ENCODE measurements at places on chromosomes 5 and 9.

DNA sequence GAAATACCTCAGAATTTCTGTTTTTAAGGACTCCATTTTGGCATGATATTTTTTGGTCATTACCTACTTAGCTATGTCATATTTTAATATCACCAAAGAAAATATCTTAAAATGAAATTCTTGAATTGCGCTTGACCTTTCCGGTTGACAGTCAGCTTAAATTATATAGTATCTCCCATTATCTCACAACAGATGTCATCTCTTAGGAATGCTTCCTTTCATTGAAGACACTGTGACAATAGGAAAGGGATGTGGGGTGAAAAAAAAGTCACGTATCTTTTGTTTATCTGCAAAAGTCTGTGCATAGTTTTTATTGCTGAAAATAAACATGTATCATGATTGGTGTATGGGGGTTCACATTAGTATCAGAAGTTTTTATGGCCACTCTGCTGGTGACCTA lies 105.8 kb downstream of the INVS start:
- no peak for DNase-seq

DNA sequence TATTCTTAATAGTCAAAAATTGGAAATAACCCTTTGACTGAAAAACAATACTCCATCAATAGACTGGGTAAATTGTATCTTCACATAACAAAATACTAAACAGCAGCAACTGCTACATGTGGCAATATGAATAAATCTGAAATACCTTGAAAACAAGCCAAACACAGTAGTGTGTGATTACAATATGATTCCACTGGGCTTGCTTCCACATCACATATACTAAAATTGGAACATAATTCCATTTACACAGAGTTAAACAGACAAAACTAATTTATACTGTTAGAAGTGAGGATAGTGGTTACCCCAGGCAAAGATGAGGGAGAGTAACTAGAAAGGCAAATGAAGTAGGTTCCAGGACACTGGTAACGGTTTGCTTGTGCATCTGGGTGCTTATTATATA lies 20.4 kb downstream of the FNIP1 start:
- no peak for DNase-seq

DNA sequence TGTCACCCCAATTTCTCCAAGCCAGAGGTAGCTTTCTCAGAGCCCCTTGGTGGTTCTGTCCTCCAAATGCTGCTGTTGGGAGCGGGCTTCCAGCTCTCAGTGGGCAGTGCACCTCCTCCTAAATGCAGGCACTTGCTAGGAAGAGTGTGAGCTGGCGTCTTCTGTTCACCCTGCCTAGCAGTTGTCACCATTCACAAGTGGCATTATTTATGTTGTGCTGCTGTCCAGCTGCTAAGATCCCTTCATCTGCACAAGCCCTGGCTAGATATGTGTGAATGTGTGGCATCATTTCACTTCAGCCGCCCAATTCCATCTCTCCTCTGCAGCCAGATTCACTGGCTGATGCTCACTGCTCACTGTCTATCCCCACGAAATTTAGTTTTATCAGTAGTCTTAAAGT lies 43.7 kb downstream of the SLC36A1 start:
- DNase-seq, result no peak

- no peak for DNase-seq
These were observed 271.5 kb downstream of the ARRDC3 start for GRCh38 chr5:91111473-91112238.

DNA sequence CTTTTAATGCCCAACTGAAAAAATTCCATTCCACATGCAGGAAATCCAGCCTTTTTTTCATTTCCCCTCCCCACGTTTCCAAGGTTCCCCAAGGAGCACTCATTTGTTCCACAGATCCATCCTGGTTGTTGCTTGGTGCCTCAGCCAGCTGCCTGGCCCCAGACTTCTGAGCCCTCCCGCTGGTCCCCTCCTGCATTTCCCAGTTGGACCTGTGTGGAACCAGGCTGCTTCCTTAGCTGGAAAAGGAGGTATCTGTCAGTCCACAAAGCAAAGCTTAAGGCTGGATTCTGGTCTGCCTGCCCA lies 44.8 kb downstream of the ANGPTL2 start:
- no peak for DNase-seq

DNA sequence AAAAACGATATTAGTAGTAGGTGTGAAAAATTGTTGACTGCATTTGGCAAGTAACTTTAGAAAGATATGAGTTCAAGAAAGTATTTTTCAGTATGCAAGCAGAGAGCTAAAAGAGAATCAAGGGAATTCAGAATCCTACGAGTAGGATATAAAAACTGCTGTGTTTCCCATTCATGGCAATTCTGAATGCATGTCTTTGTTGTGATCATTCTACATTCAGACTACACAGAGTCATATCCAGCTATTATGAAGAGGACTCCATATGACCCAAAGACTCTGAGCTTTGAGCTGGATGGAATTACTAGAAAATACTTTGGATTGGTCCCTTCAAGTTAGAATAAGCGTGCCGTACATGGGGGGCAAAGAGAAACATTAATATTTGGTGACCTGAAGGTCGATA lies 12.0 kb downstream of the IFNE start:
- no peak for DNase-seq

DNA sequence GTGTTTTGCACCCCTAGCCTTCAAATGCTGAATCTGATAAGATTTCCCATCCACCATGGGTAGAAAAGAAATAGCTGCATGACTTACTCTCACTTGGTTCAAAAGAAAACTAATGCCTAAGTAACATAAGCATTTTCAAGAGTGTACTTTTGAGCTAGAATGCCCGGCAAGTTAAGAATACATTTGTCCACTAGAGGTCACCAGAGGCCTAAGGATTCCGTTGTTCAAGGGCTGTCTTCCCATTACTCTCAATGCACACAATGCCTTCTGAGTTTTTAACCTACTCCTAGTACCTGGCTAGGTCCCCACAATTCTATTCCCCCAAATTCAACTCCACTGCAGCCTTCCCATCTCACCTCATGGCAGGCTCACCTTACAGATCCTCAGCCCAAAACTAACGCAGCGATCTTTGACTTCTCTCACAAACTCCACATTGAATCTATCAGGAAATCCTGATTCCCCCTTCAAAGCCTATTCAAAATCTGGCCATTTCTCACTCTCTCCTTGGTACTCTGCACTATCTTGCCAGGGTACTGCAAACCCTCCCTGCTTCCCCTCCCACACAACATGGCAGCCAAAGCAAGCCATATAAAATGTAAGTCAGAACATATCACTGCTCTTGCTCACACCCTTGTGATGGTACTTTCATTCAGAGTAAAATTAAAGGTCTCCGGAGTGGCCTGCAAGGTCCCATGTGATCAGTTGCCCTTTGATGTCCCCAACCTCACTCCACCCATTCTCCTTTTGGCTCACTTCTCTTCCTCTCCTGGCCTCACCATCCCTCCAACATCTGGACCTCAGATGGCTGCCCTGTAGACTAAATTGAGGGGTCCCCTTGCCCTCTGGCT lies 13.4 kb downstream of the OXCT1 start:
- DNase-seq, result peak; percentile 53

DNA sequence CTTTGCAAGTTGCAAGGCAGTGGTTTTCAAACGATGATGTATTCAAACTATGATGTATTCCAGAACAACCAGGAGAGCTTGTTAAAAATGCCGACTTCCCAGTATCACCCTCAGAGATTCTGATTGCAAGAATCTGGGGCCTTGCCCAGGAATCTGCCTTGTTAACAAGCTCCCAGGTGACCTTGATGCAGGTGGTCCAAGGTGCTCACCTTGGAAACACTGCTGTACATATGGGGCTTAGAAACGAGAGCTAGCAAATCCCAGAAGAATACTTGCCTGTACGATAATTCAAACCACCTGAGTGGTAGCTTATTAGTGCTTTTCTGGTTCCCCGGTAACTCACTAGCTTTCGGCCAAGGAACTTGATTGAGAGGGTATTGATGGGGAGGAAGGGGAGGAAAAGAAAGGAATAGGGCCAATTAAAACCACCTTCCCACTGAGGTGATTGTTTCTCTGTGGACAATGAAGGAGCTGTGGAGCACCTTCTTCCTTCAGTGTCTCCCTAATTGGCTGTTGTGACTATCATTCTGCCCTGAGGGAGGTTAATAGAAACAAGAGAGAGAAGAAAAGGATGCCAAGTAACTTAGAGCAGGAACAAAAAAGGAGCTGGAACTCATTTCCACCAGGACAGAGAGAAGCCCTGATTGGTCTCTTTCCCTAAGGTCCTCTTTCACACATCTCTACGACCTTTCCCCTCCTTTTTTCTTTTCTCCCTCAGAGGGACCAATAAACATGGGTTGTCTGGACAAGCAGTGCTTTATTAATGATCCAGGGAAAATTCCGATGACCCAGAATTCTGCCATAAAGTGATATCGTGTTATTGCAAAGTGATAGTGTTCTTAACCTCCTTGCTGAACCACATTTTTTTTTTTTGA lies 218.8 kb downstream of the TMEM167A start:
- DNase-seq, result no peak

- no peak for DNase-seq
These were observed 16.6 kb upstream of the HMGCR start for GRCh38 chr5:75320371-75320770.

DNA sequence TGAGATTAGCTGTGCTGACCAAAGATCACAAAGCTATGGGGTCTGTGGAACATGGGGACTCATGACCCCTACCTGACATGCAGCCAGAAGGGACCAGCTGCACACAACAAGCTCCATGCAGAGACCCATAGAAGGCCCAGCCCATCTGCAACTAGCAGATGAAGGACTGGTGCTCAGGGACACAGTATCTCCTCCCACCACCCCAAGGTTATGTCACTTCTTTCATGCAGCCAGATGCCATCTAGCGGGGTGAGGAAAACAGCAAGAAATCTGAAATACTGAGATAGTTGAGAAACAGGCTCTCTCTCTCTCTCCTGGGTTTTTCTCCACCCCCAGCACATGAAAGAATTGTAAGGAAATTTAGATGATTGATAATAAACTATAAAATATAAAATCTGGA lies 161.3 kb upstream of the DAPK1 start:
- no peak for DNase-seq

DNA sequence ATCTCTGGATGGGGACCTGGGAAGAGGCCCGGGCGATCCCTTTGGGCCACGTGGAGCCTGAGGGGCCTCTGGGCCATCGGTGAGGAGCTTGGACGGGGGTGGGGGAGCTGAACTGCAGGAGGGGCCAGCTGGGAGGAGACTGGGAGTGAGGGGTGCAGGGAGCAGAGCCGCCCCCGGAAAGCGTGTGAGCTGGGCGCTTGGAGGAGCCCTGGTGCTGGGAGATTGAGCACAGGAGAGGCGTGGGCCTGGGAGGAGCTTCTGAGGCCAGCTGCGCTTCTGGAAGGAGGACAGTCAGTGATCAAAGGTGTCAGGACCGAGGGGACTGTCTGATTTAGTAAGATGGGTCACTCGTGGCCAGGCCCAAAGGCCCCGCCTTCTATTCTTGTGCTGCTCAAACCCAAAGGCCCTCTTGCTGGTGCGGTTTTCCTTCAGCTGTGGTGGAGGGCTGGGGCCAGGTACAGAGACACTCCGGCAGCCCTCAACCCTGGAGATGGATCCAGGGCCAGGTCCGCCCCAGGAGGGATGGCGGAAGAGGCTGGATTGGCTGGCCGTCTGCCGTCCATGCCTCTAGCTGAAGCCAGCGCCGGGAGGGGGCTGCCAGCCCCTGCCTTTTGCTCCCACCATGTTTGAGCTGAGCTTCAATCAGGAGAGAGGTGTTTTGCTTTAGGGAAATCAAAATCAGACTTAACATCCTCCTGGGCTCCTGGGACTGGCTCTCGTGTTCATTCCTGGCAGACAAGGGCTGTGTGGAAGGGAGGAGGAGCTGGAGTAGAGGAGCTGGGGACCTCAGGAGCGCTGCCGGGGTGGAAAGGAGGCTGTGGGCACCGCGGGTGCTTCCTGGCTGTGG lies 21.6 kb downstream of the NCS1 start:
- DNase-seq, result no peak

DNA sequence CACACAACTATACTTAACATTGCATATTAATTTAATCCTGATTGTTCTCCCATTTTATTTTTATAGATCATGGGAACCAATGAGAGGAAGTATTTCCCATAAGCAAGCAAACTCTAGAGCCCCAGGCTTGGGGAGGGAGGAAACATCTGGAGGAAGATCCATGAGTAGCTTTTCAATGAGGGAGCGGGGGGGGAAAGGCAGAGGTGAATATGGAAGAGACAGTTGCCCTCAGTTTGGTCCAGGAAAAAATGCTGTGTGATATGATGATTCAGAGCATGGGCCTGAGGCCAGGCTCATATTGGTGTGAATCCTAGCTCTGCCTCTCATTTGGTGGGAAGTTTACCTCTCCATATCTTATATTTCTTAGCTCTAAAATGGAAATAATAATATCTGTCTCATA lies 42.2 kb upstream of the ALDOB start:
- no peak for DNase-seq

DNA sequence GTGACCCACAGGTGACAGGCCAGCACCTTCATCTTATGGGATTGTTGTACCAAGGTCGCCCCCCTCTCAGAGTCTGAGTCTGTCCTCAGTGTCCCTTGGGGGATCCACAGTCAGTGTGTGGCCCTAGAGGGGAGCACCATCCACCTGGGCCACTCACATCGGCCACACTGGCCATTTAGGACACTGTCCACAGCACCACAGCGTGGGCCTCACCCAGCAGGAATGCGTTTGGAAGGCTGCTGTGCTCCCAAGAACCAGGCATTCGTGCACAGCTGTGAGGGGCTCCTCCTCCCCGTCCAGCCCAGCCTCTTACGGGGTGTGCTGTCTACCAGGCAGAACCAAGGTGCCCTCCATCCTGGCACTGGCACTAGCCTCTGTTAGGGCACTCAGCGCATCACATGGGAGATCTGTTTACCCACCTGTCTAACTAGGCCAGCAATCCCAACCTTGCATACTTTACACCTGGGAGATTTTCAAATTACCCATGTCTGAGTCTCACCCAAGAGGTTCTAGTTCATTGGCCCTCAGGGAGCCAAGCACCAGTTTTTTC lies 24.5 kb upstream of the UBE2QL1 start:
- no peak for DNase-seq

GRCh38 chr5:78642701-78643100 lies 5.9 kb downstream of the LHFPL2 start:
- DNase-seq, result no peak

DNA sequence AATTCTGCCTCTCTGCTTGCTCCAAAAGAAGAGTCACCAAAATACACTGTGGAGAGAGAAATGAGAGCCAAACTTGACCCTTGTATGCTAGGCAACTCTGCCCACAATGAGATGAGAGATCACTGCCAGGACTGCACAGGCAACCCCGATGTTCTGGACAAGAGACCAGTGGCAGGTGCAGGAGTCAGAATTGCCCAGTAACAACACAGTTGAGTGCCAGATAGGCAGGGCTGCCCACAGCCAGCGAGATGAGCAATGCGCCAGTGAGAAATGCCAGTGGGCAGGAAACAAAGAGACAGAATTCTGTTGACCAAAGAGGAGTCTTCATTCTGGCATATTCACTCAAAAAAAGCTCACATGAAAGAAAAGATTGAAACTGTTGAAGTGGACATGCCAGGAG lies 570.7 kb downstream of the CAAP1 start:
- no peak for DNase-seq

Data from T-helper 1 cell (primary cell).